ENCODE measurements at places on chromosomes 3 and 15. TPM values are rescaled to one million over a fixed set of nuclear protein-coding genes. Genes with fewer than 3 reads are reported as not detected.

LRTM1 gene
- polyA plus RNA-seq = not detected

SPATA12 gene
- polyA plus RNA-seq = not detected

SIDT1 gene
- polyA plus RNA-seq = 19.9 TPM

GCHFR gene
- 83.2 TPM for polyA plus RNA-seq

SEMA7A gene
- polyA plus RNA-seq = not detected

MNS1 gene
- polyA plus RNA-seq = 0.31 TPM

NANOGP8 gene
- polyA plus RNA-seq = not detected

MAP3K13 gene
- 53.8 TPM for polyA plus RNA-seq

CACNA2D2 gene
- 0.38 TPM for polyA plus RNA-seq

PLA2G4F gene
- polyA plus RNA-seq = not detected

GPR171 gene
- polyA plus RNA-seq = 162 TPM

RHCG gene
- polyA plus RNA-seq = not detected

ZNF860 gene
- polyA plus RNA-seq = not detected

PLSCR5 gene
- not detected for polyA plus RNA-seq

IL12A gene
- 0.24 TPM for polyA plus RNA-seq

RBPMS2 gene
- not detected for polyA plus RNA-seq

ITIH3 gene
- polyA plus RNA-seq = not detected

CPNE9 gene
- polyA plus RNA-seq = 0.67 TPM

ONECUT1 gene
- not detected for polyA plus RNA-seq

SHC4 gene
- not detected for polyA plus RNA-seq

HMCES gene
- 135 TPM for polyA plus RNA-seq

DZIP1L gene
- not detected for polyA plus RNA-seq

ZMYND10 gene
- polyA plus RNA-seq = 0.30 TPM

CHDH gene
- polyA plus RNA-seq = not detected

FBXW12 gene
- not detected for polyA plus RNA-seq

SAMD7 gene
- polyA plus RNA-seq = not detected

RASL12 gene
- not detected for polyA plus RNA-seq

HIGD2B gene
- not detected for polyA plus RNA-seq

PLXNB1 gene
- not detected for polyA plus RNA-seq

EEFSEC gene
- polyA plus RNA-seq = 22.5 TPM

ITPKA gene
- not detected for polyA plus RNA-seq

RASGRP1 gene
- 77.6 TPM for polyA plus RNA-seq

PLCB2 gene
- 28.4 TPM for polyA plus RNA-seq

GPR156 gene
- not detected for polyA plus RNA-seq

GOLGA8G gene
- polyA plus RNA-seq = not detected

GABRR3 gene
- polyA plus RNA-seq = not detected

RETNLB gene
- not detected for polyA plus RNA-seq

KLHDC8B gene
- 4.7 TPM for polyA plus RNA-seq

LRRC15 gene
- not detected for polyA plus RNA-seq
